Stimulated activated CD8-positive, alpha-beta memory T cell treated with anti-CD3 and anti-CD28 coated beads, Interleukin-7, amount 100 ng/mL, for 1 hour (primary cell): ENCODE measurements at places on chromosomes 7 and 10.

- no peak for DNase-seq
These were observed 95.8 kb downstream of the CDC14C start for GRCh38 chr7:49020145-49020544.

GRCh38 chr7:20745702-20746101 is 41.0 kb downstream of the SP8 start:
- DNase-seq = no peak

DNA sequence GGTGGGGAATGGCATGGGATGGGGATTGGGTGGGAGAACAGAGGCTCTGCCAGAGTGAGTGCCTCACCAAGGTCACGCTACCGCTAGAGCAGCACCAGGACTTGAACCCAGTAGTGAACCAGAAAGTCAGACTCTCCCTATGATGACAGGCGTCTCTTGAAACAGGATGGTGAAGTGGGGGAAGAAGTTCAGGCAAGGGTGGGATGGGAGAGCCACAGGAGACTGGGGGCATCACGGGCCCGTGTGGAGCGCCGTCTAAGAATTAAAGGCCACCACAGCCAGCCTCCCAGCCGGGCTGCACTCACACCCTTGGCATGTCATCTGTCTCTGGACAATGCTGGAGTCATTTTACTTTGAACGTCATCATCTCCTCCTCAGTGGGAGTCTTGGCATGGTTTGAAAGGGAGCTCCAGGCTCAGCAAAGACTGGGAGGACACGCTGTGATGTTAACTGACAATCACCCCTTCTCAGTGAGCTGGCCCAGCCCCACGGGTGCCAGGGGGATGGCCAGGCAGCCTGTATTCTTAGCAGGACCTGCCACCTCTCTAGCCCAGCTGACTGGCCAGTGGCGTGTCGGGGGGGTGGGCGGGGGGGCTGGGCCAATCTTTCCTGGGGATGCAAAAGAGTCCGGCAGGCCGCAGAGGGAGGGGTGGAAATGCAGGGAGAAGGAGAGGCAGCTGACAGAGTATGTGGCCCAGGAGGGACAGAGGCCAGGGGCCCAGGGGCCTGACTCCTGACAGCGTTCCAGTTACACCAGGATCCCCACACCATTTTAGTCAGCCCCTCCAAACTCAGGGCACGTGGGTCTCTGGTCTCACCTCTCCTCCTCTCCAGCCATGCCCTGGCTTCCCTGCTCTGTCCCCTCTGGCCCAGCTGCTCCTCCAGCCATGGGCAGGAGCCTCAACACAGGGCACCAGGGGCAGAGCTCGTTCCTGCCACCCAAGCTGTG is 96.2 kb downstream of the VOPP1 start:
- DNase-seq = no peak

DNA sequence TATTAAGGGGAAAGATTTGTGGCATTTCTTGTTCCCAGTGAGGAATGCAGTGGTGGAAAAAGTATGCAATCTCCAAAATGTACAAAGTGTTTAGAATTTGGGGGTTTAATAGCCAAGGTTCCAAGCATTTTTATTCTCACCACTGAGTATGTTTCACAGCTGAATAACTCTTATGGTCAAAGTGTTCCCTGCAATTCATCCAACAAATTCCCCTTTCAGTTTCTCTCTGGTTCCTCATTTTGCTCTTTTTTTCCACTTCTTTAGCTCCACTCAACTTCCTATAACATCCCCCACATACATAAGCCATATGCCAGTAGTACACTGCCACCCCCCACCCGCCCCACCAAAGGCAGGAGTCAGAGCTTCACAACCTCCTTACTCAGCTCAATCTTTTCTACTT is 4.6 kb downstream of the HECW1 start:
- no peak for DNase-seq

DNA sequence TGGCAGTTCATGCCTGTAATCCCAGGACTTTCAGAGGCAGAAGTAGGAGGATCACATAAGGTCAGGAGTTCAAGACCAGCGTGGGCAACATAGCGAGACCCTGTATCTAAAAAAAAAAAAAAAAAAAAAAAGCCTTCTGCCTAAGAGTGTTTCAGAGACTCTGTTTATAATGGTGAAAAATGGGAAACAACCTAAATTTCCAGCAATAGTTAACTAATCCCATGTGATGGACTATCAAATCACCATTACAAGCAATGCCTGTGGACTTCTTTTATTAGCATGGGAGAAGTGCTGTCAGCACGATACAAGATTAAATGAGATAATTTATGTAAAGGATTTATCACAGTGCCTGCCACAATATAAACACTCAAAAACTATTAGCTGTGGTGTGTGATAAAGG is 67.5 kb upstream of the CUX1 start:
- no peak for DNase-seq

- no peak for DNase-seq
These were observed 305.1 kb downstream of the PTPRN2 start for GRCh38 chr7:158282461-158283001.

DNA sequence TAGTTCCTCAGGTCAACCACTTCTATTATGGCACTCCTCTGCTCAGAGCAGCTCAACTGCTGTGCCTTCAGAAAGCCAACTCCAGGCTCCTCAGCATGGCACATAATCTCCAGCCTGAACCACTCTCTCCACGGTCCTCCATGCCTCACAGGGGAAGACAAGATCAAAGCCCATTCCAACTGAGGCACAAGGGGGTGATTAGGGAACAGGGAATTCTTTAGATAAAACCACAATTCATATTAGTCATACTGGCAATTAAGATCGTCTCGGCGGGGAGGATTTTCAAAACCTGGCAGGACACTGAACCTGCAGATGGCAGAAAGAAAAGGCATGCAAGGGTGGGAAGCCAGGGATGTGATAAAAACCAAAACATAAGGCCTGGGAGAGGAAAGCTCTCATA is 361.6 kb downstream of the FGFR2 start:
- DNase-seq = no peak

GRCh38 chr7:112399501-112399900 is 50.8 kb upstream of the IFRD1 start:
- DNase-seq = no peak

DNA sequence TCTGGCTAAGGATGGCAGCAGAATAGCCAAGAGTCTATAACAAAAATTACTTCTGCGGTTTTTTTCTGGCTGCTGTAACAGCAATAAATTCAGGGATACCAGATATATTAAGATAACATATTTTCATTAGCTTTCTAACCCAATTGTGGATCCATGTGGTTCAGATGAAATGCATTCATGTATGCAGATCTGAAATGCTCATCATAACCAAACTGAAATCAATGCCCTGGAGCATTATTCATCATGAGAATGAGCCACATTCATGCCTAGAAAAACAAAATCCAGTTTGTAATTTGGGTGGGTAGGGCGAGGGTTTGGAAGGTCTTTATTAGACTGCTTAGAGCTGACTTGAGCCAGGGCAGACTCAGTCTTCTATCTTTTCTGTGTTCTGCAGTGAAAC is 69.8 kb upstream of the SEMA3A start:
- DNase-seq = no peak

DNA sequence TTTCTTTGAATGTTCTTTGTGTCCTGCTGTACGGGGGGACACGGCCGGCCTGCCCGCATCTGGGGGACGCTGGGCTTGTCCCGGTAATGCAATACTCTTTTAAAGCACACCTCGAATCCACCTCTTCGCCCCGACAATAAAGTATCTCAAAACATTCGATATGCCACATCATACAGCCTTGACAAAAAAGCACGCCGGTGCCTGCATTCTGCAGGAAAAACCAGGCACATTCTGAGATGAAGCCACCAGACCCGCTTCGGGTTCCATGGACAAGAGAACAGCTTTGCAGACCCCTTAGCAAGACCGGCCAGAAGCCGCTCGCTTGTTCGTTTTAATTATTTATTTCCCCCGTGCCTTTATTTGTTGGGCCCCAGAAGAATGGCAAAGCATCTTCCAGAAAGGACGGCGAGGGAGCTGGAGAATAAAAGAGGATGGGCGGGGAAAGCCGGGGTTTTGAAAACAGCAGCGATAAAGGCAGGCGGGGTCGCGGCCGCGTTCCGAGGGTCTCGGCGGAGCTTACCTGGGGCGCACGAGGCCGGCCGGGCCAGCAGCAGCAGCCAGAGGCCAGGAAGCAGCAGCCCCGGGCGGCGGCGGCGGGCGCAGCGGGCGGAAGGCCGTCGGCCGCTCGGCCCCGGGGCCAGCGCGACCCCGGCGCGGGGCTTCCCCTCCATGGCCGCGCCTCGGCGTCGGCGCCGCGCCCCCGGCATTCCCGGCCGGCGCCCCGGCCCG is 462 bp downstream of the KIAA1549 start:
- DNase-seq = no peak

DNA sequence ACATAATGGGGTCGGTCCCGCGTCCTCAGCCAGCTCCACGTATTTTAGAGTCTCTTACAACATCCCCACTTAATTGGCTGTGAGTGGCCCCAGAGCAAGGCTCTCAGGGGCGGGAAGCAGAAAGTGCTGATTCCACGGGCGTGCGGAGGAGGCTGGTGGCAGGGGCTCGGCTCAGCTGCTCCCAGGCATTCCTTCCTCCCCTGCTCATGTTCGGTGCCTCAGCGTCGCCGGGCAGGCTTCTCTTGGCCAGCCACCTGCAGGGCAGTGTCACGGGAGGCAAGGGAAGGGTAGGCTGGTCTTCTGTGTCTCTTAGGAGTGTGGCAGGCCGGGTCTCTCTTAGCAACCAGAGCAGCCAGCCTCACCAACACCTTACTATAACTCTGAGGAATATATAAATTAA is 33.8 kb downstream of the IL15RA start:
- no peak for DNase-seq

DNA sequence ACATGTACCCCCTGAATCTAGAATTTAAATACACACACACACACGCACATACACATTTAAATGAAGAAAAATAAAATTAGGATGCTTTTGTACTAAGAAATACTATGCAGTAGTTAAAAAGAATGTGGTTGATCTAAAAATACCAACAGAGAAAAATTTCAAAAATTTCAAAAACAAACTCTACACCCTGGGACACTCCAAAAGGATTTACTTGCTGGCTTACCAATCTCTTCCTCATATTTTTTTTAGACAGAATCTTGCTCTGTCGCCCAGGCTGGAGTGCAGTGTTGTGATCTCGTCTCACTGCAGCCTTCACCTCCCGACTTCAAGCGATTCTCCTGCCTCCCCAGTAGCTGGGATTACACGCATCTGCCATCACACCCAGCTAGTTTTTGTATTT is 80.9 kb downstream of the HIP1 start:
- DNase-seq = no peak

- DNase-seq = no peak
These were observed 160.8 kb downstream of the CHN2 start for GRCh38 chr7:29355388-29355787.

DNA sequence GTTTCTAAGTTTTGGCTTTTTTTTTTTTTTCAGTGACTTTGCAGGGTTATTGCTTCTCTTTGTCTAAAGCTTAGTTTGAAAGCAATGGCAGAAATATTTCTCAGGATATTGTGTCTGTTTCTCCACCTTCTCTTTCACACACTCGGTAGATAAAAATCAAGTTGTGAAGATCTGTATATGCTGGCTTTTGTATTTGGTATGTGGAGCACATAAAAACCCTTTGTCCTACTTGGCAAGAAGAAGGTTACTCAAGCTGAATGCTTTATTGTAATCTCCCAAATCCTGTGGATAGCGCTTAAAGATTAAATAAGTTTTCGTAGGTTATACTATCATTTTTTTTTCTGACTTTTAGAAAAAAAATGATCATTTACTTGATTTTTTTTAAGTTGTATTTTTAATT is 172.4 kb downstream of the CDCA7L start:
- no peak for DNase-seq

GRCh38 chr10:32153931-32154330 is 97.7 kb upstream of the KIF5B start:
- no peak for DNase-seq

- no peak for DNase-seq
These were observed 111.6 kb downstream of the HTR5A start for GRCh38 chr7:155181768-155182167.

DNA sequence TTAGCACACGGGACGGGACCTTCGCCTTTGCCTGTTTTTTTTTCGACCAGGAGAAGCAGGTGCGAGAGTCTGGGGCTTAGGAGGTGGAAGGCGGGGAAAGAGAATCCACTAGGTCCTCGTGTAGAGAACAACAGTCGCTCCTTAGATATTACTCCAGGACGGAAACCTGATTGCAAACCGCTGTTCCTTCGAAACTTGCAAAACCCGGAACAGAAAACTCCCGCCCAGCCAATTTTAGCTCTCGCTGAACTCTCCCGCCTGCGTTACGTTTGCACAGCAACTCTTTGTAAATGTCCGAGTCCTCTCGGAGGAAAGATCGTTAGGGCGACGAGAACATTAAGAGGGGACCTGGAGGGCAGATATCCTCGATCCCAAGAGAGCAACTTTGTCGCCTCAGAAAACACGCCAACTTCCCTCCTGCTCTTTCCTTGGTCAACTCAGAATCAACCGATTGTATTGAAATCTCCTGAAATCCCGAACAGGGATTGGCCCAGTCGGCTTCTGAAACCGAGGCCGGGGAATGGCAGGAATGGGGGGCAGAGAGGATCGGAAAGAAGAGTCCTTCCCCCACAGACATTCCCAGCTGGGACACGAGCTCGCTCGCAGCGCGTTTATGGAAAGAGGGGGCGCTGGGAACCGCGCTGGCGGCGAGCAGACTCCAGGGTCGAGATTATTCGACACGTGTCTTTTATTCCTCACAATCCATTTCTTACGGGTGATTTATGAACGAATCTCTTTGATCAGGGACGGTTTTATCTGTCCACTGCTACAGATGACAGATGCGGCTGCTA is 9.9 kb downstream of the TWIST1 start:
- no peak for DNase-seq

DNA sequence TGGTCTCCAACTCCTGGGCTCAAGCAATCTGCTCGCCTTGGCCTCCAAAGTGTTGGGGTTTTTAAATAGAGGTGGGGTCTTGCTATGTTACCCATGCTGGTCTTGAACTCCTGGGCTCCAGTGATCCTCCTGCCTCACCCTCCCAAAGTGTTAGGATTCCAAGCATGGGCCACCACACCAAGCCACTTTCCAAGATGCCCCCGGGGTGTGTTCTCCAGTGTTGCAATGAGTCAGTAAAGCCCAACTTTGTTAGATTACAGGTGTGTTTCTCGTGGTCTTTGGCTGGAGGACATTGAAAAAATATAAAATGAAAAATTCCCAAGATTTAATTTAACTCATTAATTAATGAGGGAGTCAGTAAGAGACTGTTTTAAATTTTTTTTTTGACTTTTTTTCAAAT is 29.2 kb downstream of the TACR2 start:
- DNase-seq = no peak
